ENCODE measurements at places on chromosomes 16 and 17. TPM values are rescaled to one million over a fixed set of nuclear protein-coding genes. Genes with fewer than 3 reads are reported as not detected.

Gene SOX9
- 48.0 TPM for polyA plus RNA-seq

DNA sequence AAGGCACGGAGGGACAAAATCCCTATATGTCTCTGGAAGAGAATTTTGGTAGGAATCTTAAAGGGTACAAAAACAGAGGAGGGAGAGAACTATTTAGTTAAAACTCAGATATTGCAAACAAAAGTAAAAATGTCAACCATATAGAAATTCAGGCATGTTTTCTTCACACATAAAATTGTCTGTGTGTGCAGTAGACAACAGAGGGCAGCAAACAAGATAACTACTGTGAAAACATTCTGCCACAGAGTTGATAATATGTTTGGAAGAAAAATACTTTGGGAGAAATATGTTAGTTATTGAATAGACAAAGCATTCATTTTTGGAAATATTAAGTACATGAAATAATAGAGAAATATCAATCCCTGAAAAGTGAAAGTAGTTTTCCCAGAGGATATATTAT is 56.2 kb downstream of the SNX11 start:
- no peak for DNase-seq

Gene KRTAP4-5
- not detected for polyA plus RNA-seq

Gene APOBR
- 8.2 TPM for polyA plus RNA-seq

- DNase-seq = no peak
Observed at GRCh38 chr17:47866941-47867340, 16.0 kb upstream of the SP6 start.

All from large intestine (tissue), 12 donors.